ENCODE measurements at places on chromosomes 4 and X.

GRCh38 chr4:102500352-102500695 is 835 bp upstream of the NFKB1 start:
- no peak for DNase-seq

- no peak for DNase-seq
Observed at GRCh38 chr4:140096921-140097320, 57.1 kb downstream of the MAML3 start.

DNA sequence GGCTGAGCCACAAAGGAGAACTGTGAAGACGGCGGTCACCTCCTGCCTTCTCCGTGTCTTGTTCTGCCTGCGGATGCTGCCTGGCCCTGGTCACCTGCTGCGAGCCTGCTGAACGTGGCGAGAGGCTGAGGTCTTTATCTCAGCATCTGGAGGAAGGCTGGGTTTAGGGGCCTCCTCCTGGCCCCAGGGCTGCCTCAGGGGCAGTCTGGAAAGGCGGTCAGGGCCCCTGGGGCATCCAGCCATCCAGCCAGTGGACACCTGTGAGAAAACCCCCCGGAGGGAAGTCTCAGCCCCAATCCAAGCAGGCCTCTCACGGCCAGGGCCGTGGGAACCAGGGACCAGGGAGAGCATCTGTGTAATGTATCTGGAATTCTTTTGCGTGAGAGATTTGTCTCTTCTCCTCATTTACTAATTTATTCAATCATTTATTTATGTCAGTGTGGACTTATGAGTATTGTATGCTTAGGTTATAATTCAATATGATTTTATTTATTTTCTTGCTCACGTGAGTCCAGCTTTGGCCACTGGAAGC is 11.3 kb downstream of the PDE6B start:
- DNase-seq, result no peak

DNA sequence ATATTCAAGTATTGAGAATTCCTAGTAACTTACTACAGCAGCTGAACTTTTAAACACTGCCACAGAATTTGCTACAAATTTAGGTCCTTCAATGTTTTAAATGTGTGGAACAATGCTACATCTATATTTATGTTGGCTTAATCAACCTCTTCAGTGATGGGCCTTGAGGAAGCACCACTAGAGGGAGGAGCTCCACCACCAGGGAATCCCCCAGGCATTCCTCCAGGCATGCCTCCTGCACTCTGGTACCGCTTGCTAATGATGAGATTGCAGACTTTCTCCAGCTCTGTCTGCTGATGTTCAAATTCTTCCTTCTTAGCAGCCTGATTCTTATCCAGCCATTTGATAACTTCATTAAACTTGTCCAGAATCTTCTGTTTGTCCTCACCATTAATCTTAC is 190.8 kb downstream of the HTR2C start:
- no peak for DNase-seq

GRCh38 chrX:120308558-120308957 is 2.7 kb downstream of the TMEM255A start:
- DNase-seq, result no peak

- peak; percentile 6 for DNase-seq
Observed at GRCh38 chr4:87677731-87678130, 27.7 kb downstream of the DMP1 start.

- no peak for DNase-seq
Observed at GRCh38 chr4:81919223-81919622, 447.5 kb upstream of the RASGEF1B start.

Data from spinal cord (tissue), 10 donors.